ENCODE measurements at places on chromosomes 7 and 10.

DNA sequence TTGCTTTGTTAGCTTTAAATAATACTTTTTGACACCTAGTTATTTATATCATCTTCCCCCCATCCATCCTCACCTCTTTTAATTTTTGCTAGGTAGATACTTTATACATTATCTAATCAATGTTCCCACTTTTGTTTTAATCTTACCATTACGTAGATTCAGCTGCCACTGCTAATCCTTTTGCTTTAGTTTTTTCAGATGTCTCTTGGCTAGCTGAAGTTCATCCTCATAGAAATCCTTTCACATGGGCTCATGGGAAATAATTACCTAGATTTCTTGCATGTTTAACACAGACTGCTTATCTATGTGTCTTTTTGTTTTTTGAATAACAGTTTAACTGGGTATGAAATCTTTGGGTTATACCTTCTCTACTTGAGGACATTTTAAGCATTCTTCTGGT lies 60.1 kb downstream of the ZNRF2 start:
- no peak for DNase-seq

GRCh38 chr10:14060320-14061070 lies 270.2 kb downstream of the FRMD4A start:
- DNase-seq, result no peak

GRCh38 chr7:71491336-71491735 lies 359.4 kb downstream of the GALNT17 start:
- DNase-seq, result no peak

GRCh38 chr10:73439605-73440312 lies 6.4 kb upstream of the MSS51 start:
- no peak for DNase-seq

DNA sequence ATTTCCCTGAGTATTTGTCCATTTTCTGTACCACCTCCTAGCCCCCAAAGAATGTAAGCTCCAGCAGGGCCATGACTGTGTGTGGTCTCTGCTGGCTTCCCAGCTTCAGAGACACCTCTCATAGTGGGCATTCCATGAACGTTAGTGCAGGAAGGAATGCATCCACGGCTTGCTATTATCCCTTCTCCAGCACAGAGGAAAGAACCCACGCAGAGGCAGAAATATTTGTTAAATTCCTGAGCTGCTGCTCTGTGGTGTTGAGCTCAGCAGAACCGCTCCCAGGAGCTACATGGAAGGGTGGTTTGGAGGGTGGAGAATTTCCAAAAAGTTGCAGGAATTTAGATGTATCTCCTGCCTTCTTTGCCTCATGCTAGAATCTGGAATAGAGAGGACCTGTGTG lies 275.2 kb downstream of the POU6F2 start:
- no peak for DNase-seq

- no peak for DNase-seq
Observed at GRCh38 chr10:91520661-91521060, 110.5 kb downstream of the HECTD2 start.

- no peak for DNase-seq
Observed at GRCh38 chr7:134992626-134993179, 6.4 kb downstream of the AGBL3 start.

DNA sequence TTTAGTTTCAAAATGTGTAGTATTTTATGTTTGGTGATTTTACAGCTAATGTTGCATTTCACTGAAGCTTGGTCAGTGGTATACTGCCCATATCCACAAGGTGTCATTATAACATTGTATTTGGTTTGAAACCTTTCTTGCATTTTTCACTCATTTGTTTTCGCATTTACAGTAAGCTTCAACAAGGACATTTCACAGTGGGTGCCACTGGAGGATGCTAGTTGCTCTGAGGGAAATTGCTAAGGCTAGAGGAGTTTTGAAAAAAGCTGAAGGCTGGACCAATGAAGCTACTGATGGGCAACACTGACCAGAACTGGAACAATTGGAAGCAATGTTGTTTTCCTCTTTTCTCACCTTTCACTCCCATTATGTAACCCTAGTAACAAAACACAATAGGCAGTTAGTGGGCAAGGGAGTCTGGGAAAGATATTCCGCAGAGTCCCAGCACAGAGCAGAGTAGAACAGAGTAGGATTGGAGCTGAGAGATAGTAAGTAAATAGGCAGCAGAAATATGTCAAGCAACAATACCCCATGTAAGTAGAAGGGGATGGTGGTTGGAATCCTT lies 23.6 kb upstream of the SRI start:
- DNase-seq, result peak; percentile 31

DNA sequence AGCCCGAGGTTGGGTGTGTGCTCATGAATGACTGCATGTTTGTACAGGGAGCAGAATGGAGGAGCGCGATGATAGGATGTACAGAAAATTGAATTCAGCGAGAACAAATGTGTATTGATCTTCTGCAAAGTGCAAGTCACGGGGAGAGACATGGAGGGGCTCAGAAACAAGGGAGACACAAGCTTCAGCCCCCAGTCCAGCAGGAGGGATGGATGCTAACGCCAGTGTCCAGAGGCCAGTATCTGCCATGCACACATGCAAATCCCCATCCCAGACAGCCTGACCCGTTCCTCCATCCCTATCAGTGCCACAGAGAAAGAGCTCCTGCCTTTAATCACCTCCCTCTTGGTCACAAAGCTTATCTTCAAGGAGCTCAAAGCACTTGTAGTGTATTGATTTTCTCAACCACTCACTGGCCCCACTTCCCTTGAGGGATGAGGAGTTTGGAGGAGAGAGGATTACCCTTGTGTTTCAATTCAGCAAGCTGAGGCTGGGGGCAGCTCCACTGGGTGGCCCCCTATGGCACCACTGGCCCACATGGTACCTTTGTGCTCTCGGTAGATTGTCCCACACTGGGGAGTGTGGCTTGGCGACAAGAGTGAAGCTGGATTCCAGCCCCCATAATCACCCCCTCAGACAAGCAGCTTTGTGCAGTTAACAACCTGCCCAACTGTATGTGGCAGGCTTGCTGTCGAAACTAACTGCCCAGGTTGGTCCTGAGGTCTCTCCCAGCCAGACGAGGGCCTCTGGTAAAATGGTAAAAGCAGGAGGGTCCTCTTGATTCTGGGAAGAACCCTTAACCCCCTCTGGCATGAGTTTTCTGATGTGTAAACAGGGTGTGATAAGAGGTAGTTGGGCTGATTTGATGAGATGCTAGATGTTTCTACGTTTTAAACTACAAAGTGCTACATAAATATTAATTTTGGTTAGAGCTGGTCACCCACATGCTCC lies 151.6 kb upstream of the UNC5B start:
- no peak for DNase-seq

GRCh38 chr10:97656777-97657176 lies 16.3 kb downstream of the PI4K2A start:
- no peak for DNase-seq
